Neural progenitor cell (in vitro differentiated cells): ENCODE measurements at places on chromosomes 3 and 15. TPM values are rescaled to one million over a fixed set of nuclear protein-coding genes. Genes with fewer than 3 reads are reported as not detected.

Gene TEX55
- total RNA-seq = not detected in 2 replicates

Gene EPHA6
- 0.11 and 0.28 TPM in 2 replicates for total RNA-seq

DNA sequence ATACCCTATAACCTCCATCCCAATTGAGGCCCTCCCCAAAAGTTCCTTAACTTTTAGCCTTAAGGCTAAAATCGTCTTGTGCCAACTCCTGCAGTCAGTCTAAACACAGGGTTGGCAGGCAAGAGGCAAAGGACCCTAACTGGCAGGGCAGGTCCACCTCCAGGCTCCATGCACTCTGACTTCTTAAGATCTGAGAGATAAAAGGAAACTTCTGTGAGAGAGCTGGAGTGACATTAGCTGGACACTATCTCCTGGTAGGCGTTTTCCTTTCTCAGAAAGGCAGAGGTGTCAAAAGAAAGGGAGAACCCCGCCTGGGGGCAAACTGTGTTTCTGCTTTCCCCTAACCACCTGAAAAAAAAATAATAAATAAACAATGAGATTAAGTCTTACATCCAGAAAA is 3.6 kb downstream of the CHSY1 start:
- H3K4me3 ChIP-seq = no peak overlapping the region
- peaks cover 14% of the 10 kb centered on the region for H3K27me3 ChIP-seq
- H3K36me3 ChIP-seq = no peaks in the 10 kb centered on the region
- H3K27ac ChIP-seq = no peak overlapping the region
- peaks cover 19% of the 10 kb centered on the region for H3K4me1 ChIP-seq

DNA sequence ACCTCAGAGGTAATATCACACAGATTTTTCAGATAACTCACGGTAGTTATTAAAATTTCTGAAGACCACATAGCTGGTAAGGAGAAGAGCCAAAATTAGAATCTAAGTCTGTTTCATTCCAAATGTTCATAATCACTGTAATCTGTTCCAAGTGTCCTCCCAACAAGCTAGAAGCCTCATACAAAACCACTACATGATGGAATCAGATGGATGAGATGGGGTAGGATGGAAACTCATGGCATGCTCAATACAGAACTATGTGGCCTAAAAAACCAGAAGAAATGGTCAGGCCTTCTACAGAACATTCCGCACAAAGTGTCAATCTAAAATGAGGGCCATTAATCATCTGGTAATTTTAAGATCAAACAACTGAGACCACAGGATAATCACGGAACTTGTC is 91.8 kb downstream of the THBS1 start:
- H3K4me3 ChIP-seq = no peak overlapping the region
- peaks cover 3% of the 10 kb centered on the region for H3K4me1 ChIP-seq
- H3K27ac ChIP-seq = no peak overlapping the region
- DNase-seq = no peak
- no peaks in the 10 kb centered on the region for H3K27me3 ChIP-seq

- no peaks in the 10 kb centered on the region for H3K36me3 ChIP-seq
- no peaks in the 10 kb centered on the region for H3K4me1 ChIP-seq
- no peak overlapping the region for H3K27ac ChIP-seq
- no peaks in the 10 kb centered on the region for H3K27me3 ChIP-seq
- H3K4me3 ChIP-seq = no peak overlapping the region
These were observed 313.4 kb upstream of the CHRM5 start for GRCh38 chr15:33654860-33655259.
